ENCODE measurements at places on chromosomes 6 and 20.

- DNase-seq: no peak
These were observed 132.0 kb upstream of the CARMIL1 start for GRCh38 chr6:25147223-25147622.

DNA sequence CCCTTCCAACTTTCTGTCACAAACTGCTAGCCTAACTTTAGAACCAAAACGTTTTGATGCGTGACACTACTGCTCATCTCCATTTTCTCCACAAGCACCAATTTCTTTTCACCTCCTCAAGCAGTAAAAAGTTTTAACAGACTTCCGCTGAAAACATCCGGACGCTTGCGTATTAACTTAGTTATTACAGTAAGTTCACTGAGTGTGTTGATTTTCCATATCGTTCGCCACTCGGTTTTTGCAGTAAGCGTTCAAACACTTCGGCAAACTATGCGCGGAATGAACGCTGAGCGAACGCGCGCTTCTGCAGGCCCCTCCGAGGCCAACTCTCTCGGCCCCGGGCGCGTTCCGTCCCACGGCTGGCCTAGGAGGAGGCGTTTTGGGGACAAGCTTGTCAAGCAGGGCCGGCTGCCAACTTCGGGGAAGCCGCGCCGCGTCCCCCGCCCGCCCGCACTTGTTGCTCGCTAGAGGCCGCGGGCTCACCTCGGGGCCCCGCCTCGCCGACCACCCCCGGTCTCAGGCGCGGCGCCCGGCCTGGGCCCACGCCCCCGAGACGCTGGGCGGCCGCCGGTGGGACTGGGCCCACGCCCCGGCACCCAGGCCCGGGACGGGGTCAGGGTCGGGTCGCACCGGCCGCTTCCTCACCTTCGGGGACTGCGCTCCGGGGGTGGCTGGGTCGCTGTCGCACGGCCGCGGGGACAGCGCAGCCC is 945 bp downstream of the PHF10 start:
- peak; percentile 60 for DNase-seq

GRCh38 chr20:43900496-43900895 is 14.2 kb upstream of the TOX2 start:
- DNase-seq: no peak

DNA sequence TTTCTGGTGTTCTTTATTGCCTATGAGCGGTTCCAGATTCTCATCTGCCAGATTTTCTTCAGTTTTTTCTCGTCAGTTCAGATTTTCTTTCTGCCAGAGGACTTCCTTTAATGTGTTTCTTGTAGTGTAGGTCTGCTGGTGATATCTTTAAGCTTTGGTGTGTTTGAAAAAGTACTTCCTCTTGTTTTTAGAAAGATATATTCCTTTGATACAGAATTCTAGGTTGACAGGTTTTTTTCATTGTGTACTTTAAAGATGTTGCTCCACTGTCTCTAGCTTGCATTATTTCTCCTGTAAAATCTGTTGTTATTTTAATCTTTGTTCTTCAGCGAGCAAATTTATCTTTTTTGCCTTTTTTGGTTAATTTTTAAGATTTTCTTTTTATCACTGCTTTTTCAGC is 36.9 kb downstream of the ASXL1 start:
- no peak for DNase-seq

GRCh38 chr6:36783603-36784375 is 55.5 kb downstream of the CPNE5 start:
- DNase-seq: no peak
